Esophagus muscularis mucosa (tissue), 4 donors: ENCODE measurements at places on chromosomes 11 and 22.

GRCh38 chr11:61718621-61719302, 33.7 kb upstream of the MYRF start:
- DNase-seq: no peak

GRCh38 chr11:126474220-126474619, 118.7 kb downstream of the ST3GAL4 start:
- DNase-seq: no peak

DNA sequence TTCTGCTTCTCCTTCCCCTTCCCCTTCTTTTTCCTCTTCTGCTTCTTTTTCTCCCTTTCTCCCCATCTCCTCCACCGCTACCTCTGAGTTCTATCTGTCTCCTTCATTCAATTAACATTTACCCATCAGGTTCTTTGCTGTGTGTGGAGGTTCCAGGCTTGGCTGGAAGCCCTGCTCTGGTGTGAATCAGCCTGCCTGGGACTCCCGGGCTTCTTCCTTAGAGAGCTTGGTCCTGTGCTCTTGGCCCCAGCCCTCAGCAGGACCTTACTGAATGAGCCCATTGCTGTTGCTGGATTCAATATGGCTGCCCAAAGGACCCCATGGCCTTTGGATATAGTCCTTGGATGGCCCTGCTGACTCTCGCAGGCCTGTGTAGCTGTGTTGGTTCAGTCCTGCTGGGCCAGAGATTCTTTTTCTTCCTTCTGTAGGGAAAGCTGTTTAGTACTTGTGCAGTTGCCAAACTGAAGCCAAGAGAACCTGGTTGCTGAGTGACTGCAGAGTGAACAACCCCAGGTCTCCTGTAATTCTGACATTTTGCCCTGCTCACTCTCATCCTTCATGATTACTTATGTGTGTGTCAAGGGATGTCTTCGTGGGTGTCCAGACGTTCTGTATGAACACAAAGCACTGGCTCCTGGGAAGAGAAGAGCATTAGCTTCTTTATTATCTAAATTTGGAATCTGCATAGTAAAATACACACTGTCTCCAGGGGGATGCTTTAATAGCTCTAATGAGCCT, 81.0 kb upstream of the ZBED5 start:
- DNase-seq: peak; percentile 80

GRCh38 chr11:60952742-60953170, 780 bp upstream of the SLC15A3 start:
- DNase-seq: no peak
